ENCODE measurements at places on chromosomes 1 and 21.

GRCh38 chr1:244833734-244834542, 1.5 kb upstream of the COX20 start:
- peak; percentile 78 for DNase-seq

- no peak for DNase-seq
Observed at GRCh38 chr21:31530897-31531705, 128.4 kb upstream of the SOD1 start.

- no peak for DNase-seq
Observed at GRCh38 chr1:67919274-67920072, 86.2 kb upstream of the GNG12 start.

GRCh38 chr1:152967201-152967600, 3.2 kb upstream of the SPRR4 start:
- DNase-seq: no peak

DNA sequence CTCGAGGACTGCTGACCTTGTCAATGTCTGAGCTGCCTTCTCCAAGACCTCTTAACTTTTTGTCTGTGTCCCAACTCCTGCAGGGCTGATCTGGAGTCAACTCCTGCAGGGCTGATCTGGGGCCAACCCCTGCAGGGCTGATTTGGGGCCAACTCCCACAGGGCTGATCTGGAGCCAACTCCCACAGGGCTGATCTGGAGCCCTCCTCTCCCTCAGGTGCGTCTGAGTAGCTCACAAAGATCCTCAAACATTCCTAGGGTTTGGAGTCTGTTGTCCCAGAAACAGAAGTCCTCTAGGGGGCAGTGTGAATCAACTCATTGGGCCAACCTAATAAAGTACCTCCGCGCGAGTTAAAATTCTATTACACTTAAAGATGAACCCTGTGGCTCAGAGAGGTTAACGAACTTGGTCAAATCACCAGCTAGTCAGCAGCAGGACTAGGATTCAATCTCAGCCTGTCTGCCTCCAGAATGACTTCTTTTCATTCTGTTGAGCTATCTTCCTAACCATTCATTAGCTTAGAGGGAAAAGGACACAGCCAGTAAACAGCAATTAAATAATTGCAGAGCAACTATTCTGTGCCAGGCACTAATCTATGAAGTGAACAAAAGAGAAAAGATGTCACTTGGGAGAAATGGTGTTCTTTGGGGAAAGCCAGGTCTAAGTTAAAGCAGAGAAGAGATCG, 17.2 kb upstream of the RLF start:
- DNase-seq: no peak

DNA sequence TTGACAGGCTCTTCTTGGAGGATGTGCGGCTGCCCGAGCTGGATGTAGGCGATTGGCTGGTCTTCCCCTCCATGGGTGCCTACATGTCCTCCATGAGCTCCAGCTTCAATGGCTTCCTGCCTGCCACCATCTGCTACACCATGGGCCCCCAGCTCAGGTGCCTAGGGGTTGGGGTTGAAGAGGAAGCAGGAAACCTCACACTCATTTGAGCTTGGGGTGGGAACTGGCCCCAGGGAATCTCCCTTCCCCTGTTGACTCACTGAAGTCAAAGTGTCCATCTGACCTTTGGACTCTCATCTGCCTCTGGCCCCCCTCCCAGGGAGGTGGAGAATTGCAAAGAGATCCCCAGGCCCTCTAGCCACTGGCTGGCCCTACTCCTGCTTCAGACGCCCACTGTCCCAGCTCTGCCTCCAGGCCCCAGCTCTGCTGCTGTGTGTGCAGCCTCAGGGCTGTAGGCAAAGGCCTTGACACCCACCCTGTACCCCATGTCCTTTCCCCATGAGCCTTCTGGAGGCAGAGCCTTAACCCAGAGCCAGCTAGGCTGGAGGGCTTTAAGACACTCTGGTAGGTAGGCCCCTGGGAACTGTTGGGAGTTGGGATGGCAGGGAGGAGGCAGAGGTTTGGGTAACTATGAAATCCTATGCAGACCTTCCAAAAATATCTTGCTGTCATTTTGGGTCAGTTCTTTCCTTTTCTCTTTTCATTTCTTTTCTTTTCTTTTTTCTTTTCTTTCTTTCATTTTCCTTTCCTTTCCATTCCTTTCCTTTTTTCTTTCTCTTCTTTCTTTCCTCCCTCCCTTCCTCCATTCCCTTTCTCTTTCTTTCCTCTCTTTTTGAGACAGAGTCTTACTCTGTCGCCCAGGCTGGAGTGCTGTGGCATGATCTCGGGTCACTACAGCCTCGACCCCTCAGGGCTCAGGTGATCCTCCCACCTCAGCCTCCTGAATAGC, 66.9 kb upstream of the TINAGL1 start:
- DNase-seq: no peak

DNA sequence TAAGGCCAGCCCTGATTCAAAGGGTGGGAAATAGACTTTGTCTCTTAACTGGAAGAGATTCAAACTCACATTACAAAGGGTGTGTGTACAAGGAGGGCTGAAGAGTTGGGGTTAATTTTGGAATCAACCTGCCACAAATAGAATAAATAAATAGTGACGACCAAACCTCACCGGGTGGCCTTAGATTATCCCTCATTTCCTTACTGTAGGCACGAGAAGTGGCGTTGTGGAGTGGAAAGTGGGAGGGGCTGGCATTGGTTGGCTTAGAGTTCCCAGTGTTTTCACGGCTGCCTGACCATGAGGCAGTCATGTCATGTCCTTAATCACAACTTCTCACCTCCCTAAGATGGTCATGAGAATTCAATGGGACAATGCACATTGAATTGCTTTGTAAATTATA, 21.3 kb upstream of the RUNX1 start:
- DNase-seq: no peak

GRCh38 chr1:42923367-42924081, 35.1 kb downstream of the SLC2A1 start:
- DNase-seq: no peak

GRCh38 chr1:226357416-226357815, 48.5 kb upstream of the LIN9 start:
- DNase-seq: no peak

GRCh38 chr1:245718123-245718522, 563.3 kb downstream of the KIF26B start:
- DNase-seq: no peak

DNA sequence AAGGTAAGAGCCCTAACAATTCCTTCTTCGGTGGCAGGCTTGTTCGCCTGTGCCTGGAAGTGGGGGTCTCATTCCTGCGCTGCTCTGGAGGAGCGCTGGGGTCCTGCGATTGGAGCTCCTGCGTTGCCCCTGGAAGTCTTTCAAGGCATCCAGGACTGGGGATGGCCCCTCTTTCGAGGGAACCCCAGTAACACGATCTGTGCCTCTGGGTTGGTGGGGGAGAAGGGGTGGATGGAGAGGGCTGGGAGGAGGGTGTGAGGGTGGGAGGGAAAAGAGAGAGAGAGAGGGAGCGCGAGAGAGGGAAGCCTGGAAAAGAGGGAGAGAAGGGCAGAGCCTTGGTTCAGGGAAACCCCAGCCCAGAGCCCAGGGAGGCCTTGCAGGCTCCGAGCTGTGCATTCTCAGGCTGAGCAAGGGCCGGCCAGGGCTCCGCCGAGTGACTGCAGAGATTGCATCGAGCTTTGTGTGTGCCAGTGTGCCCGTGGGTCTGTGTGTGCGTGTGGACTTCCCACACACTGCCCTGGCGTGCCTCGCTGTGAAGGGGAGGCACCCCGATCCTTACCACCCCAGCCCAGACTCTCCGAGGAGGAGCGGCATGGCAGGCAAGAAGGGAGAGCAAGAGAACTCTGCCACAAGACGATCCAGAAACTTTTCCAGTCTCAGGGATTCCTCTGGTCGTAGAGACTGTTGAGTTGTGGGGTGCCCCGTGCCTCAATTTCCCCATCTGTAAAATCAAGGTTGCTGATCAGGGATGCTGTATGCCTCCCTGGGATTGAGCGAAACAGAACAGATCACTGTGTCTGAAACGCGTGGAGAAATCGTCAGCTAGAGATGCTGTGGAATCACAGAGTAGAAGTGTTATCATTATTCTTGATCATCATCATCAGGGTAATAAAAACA, 619 bp downstream of the BCL9 start:
- peak; percentile 85 for DNase-seq

GRCh38 chr21:41627428-41627827, 119.5 kb upstream of the TMPRSS2 start:
- no peak for DNase-seq

- DNase-seq: no peak
Observed at GRCh38 chr1:151832318-151832980, 847 bp upstream of the RORC start.
